ENCODE measurements at places on chromosomes 3 and 15. TPM values are rescaled to one million over a fixed set of nuclear protein-coding genes. Genes with fewer than 3 reads are reported as not detected.
A peak's percentile ranks its signal among the peaks of the same experiment; 100 is the strongest.

- H3K27ac ChIP-seq = no peak overlapping the region
- H3K4me1 ChIP-seq = peaks cover 22% of the 10 kb centered on the region
- no peak overlapping the region for H3K4me3 ChIP-seq
- H3K36me3 ChIP-seq = no peaks in the 10 kb centered on the region
Measured at GRCh38 chr15:41490355-41490754, 3.3 kb upstream of the ITPKA start.

Gene TLR9
- 0.27 TPM for total RNA-seq

GRCh38 chr3:191216510-191216909, 17.5 kb downstream of the OSTN start:
- H3K4me1 ChIP-seq = no peaks in the 10 kb centered on the region
- H3K27me3 ChIP-seq = no peaks in the 10 kb centered on the region
- no peaks in the 10 kb centered on the region for H3K36me3 ChIP-seq
- no peak overlapping the region for H3K27ac ChIP-seq
- DNase-seq = no peak

GRCh38 chr15:50906954-50907600, 1.4 kb upstream of the AP4E1 start:
- no peaks in the 10 kb centered on the region for H3K27me3 ChIP-seq
- H3K4me3 ChIP-seq = peak overlapping the region; percentile 99
- peak; percentile 90 for DNase-seq
- H3K4me1 ChIP-seq = peaks cover 19% of the 10 kb centered on the region
- H3K27ac ChIP-seq = peak overlapping the region; percentile 100
- H3K36me3 ChIP-seq = peaks cover 4% of the 10 kb centered on the region

Gene ZNF660
- total RNA-seq = not detected
